ENCODE measurements at places on chromosomes 4 and X.

GRCh38 chr4:95158626-95159025 is 390.1 kb downstream of the UNC5C start:
- DNase-seq = no peak

- DNase-seq = no peak
Observed at GRCh38 chr4:143641361-143641760, 59.1 kb downstream of the FREM3 start.

GRCh38 chr4:42385516-42385915 is 11.8 kb upstream of the SHISA3 start:
- no peak for DNase-seq

- DNase-seq = no peak
Observed at GRCh38 chr4:32106767-32107166, 1386.6 kb downstream of the PCDH7 start.

DNA sequence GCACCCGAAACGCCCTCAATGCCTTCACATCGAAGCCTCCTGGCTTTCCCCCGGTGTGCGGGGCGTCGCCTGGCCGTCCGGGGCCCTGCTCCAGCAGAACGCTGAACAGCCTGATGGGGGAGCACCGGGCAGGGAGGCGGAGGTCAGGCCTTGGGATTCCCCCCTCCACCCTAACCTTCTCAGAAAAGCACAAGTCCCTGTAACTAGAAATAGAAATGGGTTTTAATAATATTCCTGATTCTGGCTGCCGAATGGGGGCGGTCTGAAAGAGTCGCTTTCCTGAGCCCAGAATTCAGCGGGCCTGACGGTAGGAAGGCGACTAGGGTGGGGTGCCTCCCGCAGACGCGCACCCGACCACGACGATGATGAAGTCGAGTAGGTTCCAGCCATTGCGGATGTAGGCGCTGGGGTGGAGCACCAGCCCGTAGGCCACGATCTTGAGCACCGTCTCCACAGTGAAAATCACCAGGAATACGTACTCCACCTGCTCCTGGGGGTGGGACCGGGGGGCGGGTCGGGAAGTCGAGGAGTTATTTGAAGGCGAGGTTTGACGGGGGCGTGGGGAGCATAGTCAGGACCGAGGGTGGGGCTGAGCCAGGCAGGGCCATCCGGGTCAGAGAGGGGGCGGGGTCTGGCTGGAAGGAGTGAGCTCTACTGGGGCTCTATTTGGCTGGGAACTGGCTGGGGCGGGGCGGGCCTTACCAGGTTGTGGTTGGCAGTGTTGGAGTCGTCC is 2.5 kb downstream of the CACNA1F start:
- DNase-seq = peak; percentile 76

DNA sequence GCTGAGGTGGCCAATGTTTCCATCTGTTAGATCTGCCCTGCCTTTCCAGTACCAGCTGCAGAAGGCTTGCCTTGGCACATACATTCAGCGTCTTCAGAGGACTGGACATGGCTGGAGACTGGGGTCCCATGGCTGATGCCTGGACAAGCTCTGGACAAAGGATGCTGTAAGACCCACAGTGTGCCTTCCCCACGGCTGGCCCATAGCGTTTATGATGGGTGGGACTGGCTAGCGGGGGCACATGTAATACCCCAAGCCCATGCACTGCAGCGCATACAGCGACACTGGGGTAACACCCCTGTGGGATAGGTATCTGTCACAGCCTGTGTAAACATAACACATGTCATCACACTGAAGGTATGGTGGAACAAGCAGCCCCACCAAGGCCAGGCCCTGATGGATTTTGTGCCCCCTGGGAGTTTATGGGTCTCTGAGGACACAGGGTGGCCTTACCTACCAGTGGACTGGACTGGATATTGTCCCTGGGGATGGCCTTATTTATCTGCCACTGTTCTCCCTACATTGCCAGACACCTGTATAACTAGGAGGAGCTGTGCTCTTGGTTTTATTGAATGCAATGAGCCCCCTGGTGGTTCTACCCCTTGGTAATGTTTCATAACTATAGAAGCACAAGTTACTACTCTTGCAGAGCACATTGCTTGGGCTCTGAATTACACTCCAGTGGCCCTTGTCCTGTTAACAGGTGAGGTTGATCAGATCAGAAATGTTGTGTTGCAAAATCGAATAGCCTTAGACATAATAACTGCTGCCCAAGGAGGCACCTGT is 34.3 kb upstream of the TACR3 start:
- DNase-seq = no peak

DNA sequence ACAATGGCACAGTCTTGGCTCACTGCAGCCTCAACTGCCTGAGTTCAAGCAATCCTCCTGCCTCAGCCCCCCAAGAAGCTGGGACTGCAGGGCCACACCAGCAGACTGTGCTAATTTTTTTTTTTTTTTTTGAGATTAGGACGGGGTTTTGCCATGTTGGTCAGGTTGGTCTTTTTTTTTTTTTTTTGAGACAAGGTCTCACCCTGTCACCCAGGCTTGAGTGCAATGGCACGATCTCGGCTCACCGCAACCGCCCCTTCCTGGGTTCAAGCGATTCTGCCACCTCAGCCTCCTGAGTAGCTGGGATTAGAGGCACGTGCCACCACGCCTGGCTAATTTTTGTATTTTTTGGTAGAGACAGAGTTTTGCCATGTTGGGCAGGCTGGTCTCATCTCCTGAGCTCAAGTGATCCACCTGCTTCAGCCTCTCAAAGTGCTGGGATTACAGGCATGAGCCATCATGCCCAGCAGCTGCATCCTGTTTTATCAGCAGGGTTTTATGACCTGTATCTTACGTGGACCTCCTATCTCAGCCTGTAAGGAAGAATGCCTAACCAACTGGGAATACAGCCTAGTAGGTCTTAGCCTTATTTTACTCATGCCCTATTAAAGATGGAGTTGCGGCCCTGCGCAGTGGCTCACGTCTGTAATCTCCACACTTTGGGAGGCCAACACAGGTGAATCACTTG is 13.2 kb upstream of the MRPL1 start:
- DNase-seq = no peak

DNA sequence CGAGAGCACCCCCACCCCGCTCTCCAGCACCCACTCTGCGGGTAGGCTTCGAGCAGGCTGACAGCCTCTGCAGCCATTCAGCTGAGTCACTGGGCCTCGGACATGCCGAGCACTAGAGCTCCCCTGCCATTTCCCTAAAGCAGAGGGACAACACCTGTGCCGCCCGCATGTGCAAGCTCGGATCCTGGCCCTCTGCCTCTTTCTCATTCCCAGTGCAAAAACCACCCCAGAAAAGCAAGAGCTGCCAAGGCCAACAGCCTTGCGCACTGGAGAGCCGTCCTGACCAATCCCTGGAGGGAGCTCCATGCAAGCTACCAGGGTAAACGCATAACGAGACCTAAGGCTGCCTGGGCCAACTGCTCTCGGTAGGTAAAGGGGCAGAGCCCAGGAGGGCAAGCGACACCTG is 5.3 kb downstream of the HCFC1 start:
- DNase-seq = no peak

- DNase-seq = no peak
Observed at GRCh38 chrX:20432746-20433387, 166.2 kb upstream of the RPS6KA3 start.

GRCh38 chr4:172778583-172778982 is 390.0 kb upstream of the GALNT7 start:
- DNase-seq = no peak

- DNase-seq = no peak
Observed at GRCh38 chr4:177105536-177105935, 204.1 kb upstream of the NEIL3 start.

DNA sequence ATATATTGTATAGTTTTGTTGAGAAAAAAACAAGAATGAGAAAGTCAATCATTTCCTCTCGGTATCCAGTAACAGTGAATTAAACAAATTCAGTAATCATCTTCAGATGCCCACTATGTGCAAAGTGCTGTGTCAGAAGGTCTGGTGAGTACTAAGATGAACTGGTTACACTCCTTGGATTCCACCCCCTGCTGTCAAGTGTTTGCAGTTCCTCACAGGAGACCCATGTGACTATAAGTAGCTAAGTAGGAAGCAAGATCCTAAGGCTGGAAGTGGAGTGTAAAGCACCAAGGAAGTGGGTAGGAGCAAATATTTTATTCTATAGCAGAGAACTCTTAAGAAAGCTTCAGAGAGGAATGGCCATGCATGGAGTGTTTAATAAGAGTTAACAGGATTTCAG is 73.6 kb downstream of the SNX25 start:
- no peak for DNase-seq

GRCh38 chr4:6560416-6561172 is 14.4 kb upstream of the MAN2B2 start:
- DNase-seq = no peak

GRCh38 chr4:84971319-84971932 is 4.9 kb upstream of the WDFY3 start:
- DNase-seq = no peak

GRCh38 chr4:4986841-4987240 is 32.4 kb downstream of the CYTL1 start:
- no peak for DNase-seq

GRCh38 chrX:22164770-22165388 is 107.8 kb upstream of the CBLL2 start:
- DNase-seq = no peak

DNA sequence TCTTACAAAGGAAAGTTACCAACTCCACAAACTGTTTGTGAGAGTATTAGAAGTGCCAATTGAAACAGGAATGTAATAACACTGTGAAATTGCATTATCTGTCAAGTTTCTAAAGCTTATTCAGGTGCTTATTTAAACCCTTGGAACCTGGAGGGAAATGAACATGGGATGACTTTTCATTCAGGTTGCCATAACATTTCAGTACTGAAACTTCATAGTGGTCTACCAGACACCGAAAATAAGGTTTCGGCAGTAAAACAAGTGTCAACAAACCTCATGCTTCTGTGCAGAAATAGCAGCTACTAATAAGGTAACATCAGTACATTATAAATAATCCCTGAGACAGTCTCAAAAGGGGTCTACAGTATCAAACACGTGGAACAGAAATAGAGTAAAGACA is 890.7 kb upstream of the INTU start:
- no peak for DNase-seq

- DNase-seq = no peak
Observed at GRCh38 chrX:47172549-47172948, 21.1 kb upstream of the UBA1 start.

- no peak for DNase-seq
Observed at GRCh38 chr4:68162196-68162595, 32.5 kb upstream of the TMPRSS11F start.

DNA sequence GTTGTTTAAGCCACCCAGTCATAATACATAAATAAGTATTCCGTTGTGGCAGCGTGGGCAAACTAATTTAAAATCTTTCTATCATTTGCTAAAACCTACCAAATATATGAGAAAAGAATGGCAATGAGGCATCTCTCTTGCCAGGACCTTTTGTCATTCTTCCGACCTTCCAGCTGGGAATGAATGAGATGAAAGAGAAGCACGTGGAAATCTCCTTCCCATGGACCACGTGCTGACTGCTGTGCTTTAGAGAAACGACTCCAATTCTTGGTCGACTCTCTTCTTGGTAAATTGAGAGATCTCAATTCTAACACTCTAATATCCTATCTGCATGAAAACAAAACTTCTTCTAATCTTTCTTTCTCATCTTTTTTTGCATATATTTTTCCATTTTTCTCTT is 116.5 kb downstream of the COL25A1 start:
- DNase-seq = no peak

DNA sequence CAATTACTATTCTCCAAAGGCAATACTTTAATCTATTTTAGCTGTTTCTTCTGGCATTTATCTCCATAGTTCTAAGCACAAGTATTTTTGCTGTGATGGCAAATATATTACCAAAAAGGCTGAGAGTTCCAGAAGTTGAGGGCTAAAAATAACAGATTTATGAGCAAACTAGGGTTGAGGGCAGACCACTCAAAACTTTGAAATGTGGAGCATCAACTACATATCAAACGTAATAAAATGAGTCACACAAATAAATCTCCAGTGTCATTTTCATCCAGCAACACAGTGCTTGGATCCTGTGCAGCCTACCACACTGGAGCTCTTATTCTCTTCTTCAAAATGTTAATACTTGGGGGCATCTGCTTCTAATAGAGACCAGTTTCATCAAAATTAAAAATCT is 163.9 kb downstream of the HS3ST1 start:
- no peak for DNase-seq

DNA sequence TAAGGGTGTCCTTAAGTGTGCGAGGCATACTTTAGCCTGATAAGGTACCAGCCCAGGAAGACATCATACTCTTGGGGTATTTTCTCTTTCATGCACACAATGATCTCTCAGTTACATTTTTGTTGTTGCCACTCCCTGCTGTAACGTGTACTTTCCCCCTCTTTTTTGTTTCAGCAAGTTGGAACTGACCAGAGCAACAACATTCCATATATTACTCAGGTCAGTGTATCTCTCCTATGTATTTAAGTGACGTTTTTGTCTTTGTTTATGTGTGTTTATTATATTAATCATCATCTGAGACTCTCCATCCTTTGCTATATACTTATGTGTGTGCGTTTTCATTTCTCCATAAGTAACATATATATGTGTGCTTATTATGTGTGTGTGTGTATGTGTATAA is 71.3 kb upstream of the VBP1 start:
- no peak for DNase-seq

DNA sequence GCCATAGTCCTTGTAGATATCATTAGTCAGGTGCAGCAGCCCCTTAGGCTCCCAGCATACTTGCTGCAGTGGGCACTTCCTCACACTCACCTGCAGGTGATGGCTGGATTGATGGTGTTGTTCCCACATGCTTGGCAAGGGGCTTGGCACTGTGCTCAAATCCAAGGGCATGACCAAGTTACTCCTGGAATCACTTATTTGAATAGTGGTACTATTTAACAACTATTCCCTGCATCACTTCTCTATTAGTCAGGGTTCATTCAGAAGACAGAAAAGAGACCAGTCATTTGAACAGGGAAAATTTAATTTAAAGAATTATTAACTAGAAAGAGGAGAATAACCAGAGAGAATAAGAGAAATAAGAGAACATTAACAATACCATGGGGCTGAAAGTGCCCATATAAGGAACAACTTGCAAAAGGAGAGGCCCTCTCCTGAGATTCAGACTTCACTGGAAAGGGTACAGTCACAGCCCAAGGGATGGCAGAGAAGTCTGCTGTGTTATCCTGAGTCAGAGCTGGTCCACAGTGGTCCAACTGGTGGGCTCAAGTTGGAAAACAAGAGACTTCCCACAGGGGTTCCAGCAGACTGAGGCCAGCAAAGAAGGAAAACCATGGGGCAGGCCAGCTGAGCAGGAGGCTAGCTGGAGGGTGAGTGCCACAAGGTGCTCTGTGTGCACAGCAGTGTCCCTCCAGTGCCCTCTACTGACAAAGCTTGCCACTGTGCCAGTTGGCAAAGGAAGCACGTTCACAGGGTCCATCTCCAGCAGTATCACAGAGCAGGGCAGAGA is 9.8 kb downstream of the SPP1 start:
- peak; percentile 74 for DNase-seq

- no peak for DNase-seq
Observed at GRCh38 chr4:150237110-150237872, 159.0 kb downstream of the DCLK2 start.
